T-helper 2 cell (primary cell): ENCODE measurements at places on chromosomes 2 and 18.

DNA sequence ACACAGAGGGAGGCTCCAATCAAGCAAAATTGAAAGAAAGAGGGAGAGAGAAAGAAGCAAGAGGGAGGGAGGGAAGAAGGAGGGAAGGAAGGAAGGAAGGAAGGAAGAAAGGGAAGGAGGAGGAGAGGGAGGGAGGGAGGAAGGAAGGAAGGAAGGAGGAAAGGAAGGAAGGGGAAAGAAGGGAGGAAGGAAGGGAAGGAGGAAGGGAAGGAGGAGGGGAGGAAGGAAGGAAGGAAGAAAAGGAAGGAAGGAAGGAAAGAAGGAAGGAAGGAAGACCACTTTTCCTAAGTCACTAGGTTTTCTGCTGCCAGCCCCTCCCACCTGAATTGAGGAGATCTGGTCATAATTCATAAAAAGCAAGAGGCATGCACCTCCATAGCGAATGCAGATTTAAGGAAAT, 287.0 kb downstream of the SP3 start:
- DNase-seq: no peak

DNA sequence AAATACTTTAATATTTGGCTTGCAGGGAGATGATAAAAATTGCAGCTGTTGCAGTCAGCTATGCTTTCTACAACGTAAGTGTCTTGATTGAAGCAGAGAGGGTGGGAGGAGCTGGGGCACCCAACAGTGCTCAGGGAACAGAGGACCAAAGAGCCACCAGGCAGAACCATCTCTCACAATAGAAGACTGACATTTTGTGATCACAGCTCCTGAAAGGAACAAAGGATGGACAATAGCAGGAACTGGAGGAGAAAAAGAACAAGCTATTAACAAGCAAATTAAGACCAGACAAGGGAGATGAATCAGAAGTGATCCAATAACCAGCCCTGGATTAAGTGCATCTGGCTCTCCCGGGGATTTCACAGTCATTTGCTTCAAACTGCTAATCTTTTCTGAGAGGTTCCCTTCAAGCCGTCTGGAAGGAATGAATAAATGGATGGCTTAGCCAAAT, 65.7 kb upstream of the SMAD2 start:
- DNase-seq: no peak

GRCh38 chr2:110095994-110096633, 19.5 kb downstream of the MALL start:
- no peak for DNase-seq

DNA sequence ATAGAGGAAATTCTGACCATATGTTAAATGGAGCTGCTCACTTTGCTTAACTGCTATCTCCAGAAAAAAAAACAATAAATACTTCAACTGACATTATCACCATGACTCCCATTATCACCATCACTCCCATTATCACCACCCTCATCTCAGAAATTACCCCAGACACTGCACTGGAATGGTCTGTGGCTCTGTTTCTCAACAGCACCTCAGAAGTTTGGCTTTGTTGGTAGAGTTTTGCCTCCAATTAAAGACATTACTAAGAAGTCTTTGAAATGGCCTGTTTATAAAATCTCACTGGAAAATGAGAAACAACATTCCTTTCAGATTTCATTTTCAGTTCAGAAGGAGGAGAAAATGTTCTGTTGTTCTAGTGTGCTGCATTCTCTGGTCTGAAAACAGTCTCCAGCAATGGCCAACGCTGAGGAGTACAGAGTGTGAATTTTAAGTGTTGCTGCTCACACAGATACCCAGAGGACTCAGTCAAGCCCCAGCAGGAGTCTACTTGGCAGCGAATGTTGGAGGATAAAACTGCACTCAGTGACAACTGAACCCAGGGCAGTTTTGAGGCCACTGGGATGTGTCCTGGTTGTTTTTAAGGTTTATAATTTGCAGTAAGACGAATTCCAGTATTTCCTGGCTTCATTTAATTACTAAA, 364.5 kb upstream of the CDH2 start:
- no peak for DNase-seq

GRCh38 chr2:96509114-96509846, 4.1 kb upstream of the NEURL3 start:
- DNase-seq: no peak

GRCh38 chr2:21379140-21379539, 255.4 kb downstream of the TDRD15 start:
- no peak for DNase-seq

GRCh38 chr2:241999184-241999583, 129.7 kb downstream of the RTP5 start:
- DNase-seq: no peak

GRCh38 chr2:19746611-19747309, 155.0 kb downstream of the TTC32 start:
- no peak for DNase-seq

- DNase-seq: no peak
Measured at GRCh38 chr2:154226931-154227330, 355.2 kb downstream of the GALNT13 start.

- DNase-seq: no peak
Measured at GRCh38 chr18:8463791-8464190, 145.4 kb upstream of the RAB12 start.

DNA sequence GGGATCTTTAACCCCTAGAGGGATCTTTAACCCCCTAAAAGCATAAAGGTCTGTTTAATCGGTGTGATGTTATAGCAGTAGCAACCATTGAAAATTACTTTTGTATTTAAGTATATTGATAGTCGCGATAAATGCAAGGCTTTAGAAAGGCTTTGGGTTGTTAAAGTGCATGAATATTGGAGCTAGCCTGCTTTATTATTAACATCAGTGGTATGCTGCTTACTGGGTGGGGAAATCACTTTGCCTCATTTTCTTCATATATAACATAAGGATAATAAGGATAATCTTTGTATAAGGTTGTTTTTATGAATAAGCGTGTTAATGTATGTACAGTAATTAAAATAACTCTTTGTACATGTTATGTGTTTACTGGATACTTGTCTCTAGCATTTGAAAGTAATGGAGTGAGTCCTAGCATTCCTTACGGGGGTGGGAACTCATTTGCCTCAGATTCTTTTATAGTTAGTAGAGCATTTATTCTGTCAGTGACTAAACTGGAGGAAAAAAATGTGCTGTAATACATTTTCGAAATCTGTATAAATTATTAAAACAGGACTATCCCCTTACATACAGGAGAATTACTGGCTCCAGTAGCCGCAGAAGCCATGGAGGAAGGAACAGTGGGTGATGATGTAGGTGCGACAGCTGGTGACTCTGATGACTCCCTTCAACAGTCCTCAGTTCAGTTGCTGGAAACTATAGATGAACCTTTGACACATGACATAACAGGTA, 122.2 kb downstream of the BIRC6 start:
- DNase-seq: no peak

DNA sequence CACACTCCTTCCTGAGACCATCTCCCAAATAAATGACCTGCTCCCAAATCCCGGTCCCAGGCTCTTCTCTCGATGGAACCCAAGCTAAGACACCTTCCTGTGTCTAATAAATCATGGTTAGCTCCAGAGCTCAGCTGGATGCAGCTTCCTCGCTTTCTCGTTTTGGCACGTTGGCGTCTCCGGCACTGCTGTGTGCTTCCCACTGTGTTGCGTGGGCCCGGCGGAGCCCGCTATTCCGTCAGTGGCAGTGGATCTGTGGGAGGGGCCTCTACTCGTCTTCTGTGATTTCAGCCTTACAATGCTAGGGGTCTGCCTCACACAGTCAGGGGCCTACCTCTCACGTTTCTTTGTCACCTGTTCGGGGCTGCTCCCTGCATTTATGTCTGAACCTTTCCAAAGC, 29.4 kb upstream of the YWHAQ start:
- DNase-seq: no peak

- DNase-seq: no peak
Measured at GRCh38 chr2:9768388-9768787, 74.9 kb upstream of the TAF1B start.

DNA sequence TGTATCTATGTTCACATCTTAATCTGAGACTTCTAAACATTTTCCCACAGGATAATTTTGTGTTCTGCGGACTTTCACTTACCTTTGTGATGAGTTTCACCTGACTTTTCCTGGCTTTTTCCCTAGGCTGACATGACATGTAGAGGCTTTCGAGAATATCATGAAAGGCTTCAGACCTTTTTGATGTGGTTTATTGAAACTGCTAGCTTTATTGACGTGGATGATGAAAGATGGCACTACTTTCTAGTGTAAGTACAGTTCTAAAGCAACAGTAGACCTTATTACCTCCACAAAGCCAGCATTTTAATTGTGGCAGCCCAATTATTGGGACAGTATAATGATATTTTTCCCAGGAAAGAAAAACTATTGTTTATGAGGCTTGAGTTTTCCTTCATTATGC, 34.1 kb upstream of the METAP1D start:
- no peak for DNase-seq

DNA sequence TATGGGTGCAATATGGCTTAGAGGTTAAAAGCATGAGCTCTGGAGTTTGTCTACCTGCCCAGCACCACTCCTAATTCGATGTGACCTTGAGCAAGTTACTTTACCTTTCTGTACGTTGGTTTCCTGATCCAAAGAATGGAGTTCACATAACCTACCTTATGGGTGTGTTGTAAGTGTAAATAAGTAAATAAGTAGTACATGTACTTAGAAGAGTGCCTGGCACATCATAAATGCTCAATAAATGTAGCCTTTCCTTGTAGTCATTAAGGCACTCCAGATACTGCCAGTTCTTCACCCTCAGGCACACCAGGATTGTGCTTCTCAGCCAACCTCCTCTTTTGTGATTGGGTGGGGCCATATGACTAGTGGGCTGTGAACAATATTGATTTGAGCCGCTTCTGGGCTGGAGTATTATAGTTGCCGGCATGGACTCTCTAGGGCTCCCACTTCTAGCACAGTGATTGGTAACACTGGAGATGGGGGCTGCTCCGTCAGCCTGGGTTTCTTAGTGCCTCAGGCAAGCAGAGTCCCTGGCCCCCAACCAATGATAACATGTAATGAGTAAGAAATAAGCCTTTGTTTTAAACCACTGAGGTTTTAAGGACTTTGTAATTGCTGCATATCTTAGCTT, 101.7 kb upstream of the NOSTRIN start:
- DNase-seq: no peak

DNA sequence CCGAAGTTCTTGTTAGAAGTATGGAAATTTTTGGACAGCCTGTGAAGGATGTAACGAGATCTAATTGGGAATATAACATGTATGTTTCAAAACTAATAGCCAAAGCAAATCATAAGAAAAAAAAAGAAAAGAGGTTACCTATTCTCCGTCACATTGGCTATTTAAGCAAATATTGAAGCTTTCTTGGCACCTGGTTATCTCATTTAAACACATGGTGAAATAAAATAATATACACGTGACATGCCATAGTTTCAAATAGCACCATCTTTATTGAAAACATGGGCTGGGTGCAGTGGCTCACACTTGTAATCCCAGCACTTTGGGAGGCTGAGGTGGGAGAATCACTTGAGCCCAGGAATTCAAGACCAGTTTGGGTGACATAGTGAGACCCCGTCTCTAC, 56.7 kb downstream of the ZEB2 start:
- no peak for DNase-seq

- DNase-seq: no peak
Measured at GRCh38 chr18:3248062-3248657, 559 bp downstream of the MYL12A start.

DNA sequence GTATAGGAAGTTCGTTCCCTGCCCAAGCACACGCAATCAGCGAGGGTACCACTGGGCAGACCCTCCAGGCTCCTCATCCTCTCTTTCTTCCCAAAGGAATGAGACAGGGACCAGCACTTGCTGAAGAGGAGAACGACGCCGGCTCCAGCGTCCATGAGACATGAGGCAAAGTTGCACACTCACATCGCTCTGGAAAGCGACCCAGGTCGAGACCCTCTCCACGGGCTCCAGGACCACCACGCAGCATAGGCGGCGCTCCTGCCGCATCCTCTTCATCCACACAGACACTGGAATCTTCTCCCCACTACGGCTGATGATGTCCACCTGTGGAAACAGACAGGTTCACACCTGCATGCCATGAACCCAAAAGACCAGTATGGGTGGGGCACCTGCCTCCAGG, 10.8 kb downstream of the PASK start:
- DNase-seq: no peak

- no peak for DNase-seq
Measured at GRCh38 chr2:16135913-16136310, 195.6 kb downstream of the MYCN start.

- no peak for DNase-seq
Measured at GRCh38 chr2:112660138-112660537, 14.4 kb downstream of the SLC20A1 start.

DNA sequence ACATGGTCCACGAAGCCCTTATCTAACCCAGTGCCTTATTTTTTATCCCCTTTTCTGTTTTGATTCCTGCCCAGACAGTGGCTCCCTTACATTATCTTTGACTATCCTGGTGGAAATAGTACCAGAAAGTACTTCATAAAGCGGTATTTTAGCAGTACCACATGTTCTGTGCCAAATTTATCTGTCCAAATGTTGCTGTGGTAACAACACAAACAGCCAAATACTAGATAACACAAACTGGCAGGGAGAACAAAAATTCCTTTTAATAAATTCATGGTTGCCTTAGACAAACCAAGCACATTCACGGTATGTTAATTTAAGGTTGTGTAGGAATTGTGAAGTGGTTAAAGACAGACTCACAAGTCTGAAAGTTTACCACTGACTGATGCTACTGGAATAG, 187.9 kb upstream of the LHCGR start:
- no peak for DNase-seq

DNA sequence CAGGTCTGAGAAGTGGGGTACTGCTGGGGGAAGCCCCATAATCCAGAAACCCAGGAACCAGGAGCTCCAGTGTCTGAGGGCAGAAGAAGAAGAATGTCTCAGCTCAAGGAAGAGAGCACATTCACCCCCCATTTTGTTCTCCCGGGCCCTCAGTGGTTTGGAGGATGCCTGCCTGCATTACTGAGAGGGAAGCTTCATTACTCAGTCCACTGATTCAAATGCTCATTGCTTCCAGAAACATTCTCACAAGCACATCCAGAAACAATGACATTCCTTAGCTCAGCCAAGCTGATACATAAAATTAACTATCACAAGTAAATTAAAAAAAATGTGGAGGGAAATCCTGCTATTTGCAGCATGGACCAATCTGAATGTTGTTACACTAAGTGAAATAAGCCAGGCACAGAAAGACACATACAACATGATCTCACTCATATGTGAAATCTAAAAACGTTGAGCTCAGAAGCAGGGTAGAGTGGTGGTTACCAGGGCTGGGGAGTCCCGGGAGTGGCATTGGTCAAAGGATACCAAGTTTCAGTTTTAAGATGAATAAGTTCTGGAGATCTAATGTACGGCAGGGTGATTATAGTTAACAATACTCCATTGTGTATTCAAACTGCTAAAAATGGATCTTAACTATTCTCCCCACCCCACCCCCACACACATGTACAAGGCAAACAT, 459.3 kb downstream of the GALR1 start:
- DNase-seq: no peak

- DNase-seq: no peak
Measured at GRCh38 chr18:75132931-75133525, 75.9 kb downstream of the PTGR3 start.

DNA sequence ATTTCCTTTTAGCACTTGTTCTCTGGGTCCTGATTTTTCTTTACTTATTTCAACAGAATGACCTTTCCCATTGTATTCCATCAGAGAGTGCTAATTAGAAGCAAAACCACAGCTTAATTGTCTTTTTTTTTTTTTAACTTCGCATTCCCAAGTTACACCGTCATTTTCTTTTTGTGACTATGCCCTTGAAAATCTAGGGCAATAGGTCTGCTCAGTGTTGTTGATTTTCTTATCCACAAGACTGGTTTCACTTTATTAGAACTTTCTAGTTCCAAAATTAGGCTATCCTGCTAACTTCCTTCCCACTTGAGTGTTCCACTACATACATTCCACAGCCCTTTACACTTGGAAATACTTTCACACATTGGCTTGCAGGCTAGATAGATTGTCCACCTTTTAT, 18.7 kb upstream of the ADAM17 start:
- DNase-seq: no peak
